ENCODE measurements at places on chromosomes 2 and 18. TPM values are rescaled to one million over a fixed set of nuclear protein-coding genes. Genes with fewer than 3 reads are reported as not detected.

AKAIN1 gene
- not detected for total RNA-seq

CYP27C1 gene
- not detected for total RNA-seq

IGFBP5 gene
- total RNA-seq = 5.0 TPM

PTGR3 gene
- total RNA-seq = 5.9 TPM

FER1L5 gene
- total RNA-seq = not detected

DTNA gene
- 0.44 TPM for total RNA-seq

DNA sequence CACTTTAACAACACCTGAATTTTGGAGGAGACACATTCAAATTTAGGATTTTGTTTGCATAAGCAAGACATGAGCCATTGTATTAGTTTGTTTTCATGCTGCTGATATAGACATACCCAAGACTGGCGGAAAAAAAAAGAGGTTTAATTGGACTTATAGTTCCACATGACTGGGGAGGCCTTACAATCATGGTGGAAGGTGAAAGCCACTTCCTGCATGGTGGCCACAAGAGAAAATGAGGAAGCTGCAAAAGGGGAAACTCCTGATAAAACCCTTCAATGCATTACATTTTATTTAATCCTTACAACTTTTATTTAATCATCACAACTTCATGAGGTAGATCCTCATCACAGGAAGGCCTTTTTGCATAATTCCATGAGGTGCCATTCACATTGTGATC, 242.0 kb upstream of the STON1 start:
- DNase-seq = no peak

DNA sequence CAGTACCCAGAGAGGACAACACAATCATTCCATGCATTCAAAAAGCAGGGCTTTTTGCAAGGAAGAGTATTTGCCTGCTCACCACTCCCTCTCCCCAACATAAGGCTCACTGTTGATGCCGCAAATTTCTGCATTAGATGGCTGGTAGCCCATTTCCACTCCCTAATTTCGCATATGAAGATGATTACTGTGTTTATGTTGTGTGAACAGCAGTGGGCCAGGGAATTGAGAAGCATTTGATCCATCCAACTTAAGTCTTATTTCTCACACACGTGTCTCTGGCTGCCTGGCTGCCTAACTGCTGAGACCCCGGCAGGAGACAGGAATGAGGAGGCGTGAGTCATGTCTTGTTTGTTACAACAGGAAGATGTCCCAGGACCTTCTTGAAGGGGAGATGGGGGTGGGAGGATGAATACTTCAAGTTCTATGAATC, 294.1 kb downstream of the ALK start:
- peak; percentile 61 for DNase-seq

DNA sequence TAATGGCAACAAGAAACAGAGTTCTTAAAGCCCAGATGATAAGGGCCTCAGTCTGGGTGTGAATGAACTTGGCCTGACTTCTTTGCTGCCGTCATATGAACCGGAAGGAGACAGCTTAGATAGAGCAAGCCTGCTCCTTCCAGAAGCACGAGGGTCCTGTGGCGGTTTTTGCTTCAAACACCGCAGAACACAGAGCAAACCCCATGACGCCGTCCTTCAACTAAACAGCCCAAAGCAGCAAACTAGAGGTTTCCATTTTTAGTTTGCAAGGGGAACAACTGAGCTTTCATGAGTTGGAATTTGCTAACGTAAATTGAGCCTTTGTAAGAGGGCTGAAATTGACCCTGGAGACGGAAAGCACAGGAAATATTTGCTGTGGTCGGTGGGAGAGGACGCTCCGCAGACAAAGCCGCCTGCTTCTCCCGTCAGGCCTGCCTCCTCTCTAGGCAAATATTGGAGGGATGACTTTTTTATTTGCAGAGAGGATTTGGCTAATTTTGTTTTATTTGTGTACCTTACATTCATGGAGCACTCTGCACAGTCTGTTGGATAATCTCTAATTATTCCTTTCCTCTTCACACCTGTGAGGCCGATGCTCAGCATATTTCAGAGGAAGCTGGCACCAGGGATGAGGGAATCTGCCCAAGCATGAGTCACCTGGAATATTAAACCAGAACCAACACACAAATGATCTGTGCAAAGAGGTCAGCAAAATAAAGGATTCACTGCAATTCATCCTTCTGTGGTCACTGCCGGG, 134.0 kb upstream of the NCK2 start:
- no peak for DNase-seq

- DNase-seq = no peak
Measured at GRCh38 chr2:205401511-205401910, 280.8 kb upstream of the NRP2 start.

DNA sequence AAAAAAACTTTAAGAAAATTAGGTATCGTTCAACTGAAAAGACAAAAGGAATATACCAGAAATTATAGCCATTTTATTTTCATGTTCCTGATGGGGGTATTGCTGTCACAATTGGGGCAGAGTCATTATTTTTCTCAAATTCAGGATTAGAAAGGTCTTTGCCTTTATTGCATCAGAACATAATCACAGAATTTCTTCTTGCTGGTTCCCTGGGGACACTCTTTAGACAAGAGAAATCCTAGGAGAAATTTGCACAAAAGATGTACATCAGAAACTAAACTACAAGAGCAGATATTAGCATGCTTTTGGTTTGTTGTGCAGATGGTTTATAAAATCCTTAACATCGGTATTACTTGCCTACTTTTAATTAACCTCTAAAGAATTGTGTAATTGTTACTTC, 103.2 kb downstream of the NCOA1 start:
- DNase-seq = no peak

GRCh38 chr18:2811416-2811815, 35.4 kb upstream of the EMILIN2 start:
- DNase-seq = no peak

- DNase-seq = no peak
Measured at GRCh38 chr2:134954065-134954464, 35.4 kb downstream of the CCNT2 start.

- DNase-seq = no peak
Measured at GRCh38 chr2:26717362-26717761, 24.8 kb downstream of the KCNK3 start.

GRCh38 chr2:64036034-64036705, 16.9 kb upstream of the VPS54 start:
- peak; percentile 9 for DNase-seq

GRCh38 chr2:176960736-176961520, 251.7 kb upstream of the HNRNPA3 start:
- no peak for DNase-seq

DNA sequence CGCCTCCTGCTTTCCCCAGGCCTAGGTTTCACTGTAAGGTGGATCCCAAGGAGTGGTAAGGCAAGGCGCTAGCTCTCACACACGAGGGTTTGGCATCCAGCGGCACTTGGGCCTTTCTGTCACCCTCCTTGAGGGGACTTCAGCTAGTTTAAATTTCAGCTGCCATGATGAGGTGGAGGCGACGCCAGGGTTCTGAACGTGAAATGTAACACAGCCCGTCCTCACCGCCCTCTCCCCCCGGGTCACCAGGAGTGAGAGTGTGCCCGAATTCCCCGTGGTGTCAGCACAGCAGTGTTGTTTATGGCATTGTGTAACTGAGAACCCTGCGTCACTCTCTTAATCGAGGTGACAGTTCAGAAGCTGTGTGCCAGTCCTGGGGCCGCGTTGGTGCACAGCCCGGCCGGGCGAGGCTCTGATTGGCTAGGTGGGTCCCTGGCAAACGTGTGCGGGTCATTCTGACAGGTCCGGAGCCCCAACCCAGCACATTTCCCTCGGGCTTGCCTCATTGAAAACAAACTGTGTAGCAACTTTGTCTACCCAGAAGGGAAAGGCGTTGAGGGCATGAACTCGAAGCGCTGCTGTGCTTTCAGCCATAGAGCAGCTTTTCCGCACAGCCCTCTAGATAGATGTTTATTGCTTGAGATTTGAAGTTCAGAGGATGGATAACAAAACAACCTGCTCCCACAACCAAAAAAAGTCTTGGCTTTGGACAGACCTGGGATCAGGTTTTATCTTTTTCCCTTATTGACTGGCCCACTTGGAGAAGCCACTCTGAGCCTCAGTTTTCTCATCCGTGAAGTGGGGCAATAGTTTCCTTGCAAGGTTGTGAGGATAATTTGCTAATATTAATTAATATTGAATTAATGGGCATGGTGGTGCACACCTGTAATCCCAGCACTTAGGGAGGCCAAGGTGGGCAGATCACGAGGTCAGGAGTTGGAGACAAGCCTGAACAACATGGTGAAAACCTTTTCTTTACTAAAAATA, 4.9 kb downstream of the CIDEA start:
- no peak for DNase-seq

GRCh38 chr2:101720732-101721131, 23.2 kb downstream of the MAP4K4 start:
- no peak for DNase-seq

DNA sequence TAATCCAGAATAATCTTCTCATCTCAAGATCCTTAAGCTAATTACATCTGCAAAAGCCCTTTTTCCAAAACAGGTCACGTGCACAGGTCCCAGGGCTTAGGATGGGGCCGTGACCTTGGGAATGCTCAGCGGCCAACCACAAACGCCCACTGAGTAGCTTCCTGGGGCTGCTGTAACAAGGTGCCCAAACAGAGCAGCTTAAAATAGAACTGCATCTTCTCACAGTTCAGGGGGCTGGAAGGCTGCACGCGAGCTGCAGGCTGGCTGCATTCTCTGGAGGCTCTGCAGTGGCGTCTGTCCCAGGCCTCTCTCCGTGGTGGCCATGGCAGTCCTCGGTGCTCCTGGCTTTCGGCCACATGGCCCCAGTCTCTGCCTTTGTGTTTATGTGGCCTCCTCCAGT, 31.9 kb downstream of the ADI1 start:
- no peak for DNase-seq

GRCh38 chr2:68646303-68646702, 2.9 kb downstream of the PROKR1 start:
- DNase-seq = no peak

- DNase-seq = no peak
Measured at GRCh38 chr2:49948091-49948490, 793.8 kb upstream of the FSHR start.

DNA sequence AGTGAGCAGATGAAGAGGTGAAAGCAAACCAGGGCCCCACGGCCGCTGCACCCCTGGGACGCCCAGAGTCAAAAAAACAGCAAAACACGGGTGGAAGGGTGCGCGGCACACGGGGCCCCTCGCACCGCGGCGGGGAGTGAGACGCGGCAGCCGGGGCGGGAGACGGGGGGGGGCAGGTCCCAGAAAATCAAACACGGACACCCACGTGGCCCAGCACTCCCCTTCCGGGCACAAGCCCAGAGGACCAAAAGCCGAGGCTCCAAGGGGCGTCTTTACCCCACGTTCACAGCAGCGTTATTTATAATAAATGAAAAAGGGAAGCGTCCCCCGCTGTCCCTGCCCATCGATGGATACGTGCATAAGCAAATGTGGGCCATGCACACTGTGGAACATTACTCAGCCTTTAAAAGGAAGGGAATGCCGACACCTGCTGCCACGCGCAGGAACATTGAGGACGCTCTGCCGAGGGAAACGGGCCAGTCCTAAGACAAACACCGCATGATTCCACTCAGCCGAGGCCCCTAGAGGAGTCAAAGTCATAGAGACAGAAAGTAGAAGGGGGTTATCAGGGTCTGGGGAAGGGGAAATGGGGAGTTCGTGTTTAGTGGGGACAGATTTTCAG, 677 bp upstream of the COPS9 start:
- no peak for DNase-seq

DNA sequence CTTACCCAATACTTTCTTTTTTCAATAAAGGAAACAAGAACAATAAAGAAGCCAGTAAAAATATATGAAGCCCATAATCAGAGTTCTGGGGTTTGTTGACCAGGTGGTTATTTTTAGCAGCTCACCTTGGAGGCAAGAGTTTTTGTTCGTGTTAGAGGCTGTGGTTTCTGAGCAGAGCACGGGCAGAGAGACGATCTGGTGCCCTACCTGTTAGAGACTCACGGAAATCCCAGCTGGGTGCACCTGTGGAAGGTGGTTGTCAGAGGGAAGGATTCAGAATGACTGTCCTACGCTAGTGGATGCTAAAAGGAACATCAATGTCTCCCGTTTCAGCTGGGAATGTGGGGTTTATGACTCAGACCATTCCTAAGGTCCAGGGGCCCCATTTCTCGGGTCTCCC, 87.6 kb downstream of the NRP2 start:
- DNase-seq = no peak

DNA sequence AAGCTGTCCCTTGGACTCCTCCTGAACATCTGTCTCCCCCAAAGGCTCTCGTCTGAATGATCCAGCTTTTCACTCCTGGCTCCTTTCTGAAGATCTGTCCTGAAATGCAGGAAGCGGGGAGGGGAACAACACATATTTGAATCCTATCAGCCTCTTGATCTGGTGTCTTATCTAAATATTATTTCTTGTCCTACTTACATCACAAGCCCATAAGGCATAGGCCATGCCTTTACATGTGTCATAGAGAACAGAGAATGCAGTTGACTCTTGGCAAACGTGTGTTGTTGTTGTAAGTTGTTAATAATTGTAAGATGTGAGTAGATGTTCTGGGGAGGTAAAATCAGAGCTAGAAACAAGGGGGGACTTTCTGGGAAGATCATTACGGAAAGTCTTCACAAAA, 57.4 kb downstream of the GATA6 start:
- no peak for DNase-seq

DNA sequence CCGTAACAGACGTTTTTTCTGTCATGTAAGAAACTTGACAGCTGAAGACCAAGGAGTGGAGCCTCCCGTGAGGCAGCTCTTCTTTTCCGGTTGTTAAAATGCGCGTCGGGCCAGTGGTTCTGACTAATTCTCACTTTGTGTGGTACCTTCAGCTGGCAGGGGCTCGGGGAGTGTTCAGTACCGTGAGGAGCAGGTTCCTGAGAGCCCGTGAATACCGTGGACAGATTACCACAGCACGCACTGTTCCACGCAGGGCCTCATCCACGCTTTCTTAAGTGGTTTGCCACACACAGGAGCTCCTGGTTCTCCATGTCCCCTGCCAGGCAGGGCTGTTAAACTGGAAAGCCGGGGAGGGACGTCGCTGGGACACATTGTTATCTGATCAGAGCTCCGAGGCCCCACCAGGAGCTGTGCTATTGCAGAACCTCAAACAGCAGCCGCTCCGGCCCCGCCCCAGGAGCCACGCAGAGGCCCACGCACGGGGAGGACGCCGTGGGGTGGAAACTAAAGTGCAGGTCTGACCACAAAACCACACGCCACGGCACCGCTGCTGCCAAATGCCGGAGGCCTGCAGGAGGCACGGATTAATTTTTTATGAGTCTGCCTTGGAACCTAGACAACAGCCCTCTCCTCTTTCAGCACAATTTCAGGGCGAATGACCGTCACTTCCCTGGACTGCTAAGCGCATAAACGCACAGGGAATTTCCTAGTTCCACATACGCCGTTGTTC, 43.3 kb downstream of the NFATC1 start:
- no peak for DNase-seq

- DNase-seq = peak; percentile 52
Measured at GRCh38 chr2:74440378-74441169, 1.2 kb downstream of the RTKN start.
